ENCODE measurements at places on chromosomes 7 and 10.

DNA sequence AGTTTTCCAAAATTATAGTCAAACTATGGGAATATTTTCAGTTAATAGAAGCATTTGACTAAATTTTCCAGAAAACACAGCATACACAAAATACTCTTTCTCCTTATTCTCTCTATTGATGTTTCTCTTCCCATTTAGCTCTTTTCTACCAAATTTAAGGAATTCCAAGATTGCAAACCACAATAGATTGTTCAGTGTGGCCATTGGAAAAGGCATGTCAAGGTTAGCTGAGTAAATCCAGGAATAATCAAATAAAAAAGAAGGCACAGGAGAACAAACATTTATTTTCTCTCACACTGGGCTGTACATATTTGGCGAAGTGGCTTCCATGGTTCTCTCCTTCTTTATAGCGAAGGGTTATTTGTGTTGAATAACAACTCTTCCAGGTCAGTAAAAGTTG is 117.3 kb downstream of the THSD7A start:
- no peak for DNase-seq

DNA sequence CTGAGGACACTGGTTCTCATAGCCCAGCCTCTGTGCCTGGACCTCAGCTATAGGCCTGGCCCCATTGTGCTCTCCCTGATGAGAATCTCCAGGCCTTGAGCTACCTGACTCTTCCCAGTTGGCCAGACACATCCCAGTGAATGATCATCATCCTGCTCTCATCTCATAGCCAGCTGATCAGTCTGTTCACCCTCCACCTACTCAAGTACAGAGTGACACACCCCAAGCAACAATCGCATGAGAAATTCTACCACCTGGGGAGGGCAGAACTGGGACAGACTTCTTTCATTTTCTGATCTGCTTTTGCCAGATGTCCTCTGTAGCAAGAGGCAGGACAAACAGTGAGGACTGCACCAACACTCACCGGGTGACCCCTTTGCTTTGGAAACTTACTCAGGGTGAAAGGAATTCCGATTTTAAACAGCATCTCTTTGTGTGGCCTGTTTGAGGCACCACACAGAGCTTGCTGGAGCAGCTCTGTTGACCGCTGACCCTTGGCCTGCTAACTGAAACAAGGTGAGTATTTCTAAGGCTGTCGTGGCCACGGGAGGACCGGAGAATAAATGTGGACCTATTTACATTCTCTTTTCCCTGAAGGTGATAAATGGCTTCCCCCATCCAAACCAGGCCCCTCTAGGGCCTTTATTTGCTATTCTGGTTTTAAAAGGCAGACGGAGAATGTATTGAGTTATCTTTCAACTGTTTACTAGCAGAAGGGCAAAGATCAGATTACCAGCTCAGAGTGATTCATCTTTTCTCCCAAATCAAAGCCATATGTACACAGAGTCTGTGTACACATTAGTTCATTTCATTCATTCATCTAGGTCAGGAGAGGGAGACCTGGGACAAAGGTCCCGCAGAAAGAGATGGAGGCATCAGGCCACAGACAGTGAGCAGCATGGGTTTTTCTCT is 181.4 kb upstream of the TNS3 start:
- DNase-seq, result no peak

DNA sequence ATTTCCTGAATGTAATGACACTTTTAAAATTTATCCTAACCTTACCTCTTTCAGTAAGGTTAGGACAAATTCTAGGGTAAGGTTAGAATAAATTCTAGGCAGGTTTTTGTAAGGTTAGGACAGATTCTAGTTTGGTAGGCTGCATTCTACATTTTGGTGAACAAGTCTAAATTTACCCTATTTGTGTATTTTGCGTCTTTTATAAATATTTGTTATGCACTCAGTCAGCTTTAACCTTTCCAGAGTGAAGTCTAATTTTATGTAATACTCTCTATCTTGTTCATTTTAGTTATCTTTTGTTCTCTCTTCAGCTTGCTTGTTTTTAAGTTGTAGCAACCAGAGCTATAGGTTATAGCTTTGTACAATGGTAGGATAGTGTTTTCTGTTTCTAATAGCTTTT is 54.0 kb downstream of the GLCCI1 start:
- no peak for DNase-seq

- no peak for DNase-seq
Observed at GRCh38 chr10:118800920-118801319, 46.1 kb upstream of the CACUL1 start.

GRCh38 chr7:36889182-36889581 is 164.9 kb upstream of the AOAH start:
- DNase-seq, result no peak

- no peak for DNase-seq
Observed at GRCh38 chr10:30579574-30579973, 50.0 kb downstream of the LYZL2 start.

- DNase-seq, result no peak
Observed at GRCh38 chr7:44153948-44154335, 12.8 kb upstream of the MYL7 start.

DNA sequence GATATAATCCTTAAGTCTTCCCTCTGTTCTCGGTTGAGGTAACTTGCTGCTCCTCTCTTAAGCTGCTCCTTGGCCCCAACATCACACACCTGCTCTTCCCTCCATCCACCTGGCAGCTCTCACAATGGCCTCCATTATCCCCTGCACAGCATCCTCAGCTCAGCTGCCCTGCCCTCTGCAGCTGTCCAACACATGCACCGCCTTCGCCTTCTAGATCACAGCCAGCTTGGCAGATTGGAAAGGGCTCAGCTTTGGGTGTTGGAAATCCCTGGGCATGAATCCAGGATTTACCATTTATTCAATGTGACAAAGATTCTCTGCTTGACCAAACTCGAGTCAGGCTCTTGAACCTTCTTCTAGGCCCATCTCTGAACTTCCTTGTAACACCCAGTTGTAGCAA is 20.6 kb downstream of the RGR start:
- DNase-seq, result no peak

- no peak for DNase-seq
Observed at GRCh38 chr7:137462074-137462715, 118.7 kb upstream of the PTN start.

GRCh38 chr10:89304925-89305324 is 3.1 kb downstream of the IFIT2 start:
- no peak for DNase-seq

DNA sequence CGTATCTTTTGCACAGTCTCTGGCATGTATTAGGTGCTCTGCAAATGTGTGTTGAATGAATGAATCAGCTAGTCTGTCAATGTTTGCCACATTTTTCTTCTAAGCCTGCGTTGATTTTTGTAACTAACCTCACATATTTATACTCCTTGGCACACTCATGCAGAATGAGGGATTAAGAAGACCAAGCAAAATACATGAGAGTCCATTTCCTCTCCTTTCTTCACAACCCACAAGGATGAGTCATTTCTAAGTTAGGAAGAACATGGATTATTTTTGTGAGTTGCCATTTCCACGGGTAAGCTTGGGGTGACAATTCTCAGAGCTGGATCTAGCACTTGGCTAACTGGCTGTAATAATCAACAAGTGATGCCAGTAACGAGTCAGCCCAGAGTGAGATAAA is 158.8 kb downstream of the TWIST1 start:
- DNase-seq, result no peak

DNA sequence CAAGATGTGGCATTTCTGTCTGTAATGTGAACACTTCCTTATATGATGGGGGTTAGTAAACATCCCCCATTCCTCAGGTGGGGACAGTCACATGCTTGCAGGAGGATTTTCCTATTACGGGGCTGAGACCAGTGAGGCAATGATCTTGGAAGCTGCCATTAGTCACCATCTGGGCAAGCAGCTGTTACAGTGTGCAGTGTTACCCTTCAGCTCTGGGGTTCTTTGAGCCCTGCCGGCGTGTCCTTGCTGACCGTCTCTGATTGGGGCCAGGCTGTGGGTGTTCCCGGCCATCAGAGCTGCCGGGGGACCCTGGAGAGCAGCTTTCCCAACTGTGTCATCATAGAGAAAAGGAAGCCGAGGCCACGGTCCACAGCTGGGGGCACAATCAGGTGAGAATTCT is 126.8 kb upstream of the FAM20C start:
- DNase-seq, result no peak

DNA sequence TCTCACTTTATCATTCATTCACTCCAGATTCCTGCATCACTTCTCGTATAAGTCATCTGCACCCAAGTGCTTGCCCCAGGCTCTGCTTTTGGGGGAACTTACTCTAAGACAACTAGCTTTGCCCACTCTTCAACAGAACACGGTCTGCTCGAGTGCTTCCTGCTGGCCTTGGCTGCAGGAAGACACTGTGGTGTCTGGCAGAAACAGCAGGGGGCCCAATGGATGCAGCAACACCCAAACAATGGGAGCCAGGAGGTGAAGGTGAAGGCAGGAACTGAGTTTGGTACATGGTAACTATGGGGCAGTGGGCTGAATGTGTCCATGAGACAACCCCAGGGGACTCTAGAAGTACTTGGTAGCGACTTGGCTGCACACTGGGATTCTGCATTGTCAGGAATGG is 344.0 kb downstream of the REEP3 start:
- no peak for DNase-seq

- DNase-seq, result no peak
Observed at GRCh38 chr10:18797286-18797685, 138.1 kb downstream of the ARL5B start.

DNA sequence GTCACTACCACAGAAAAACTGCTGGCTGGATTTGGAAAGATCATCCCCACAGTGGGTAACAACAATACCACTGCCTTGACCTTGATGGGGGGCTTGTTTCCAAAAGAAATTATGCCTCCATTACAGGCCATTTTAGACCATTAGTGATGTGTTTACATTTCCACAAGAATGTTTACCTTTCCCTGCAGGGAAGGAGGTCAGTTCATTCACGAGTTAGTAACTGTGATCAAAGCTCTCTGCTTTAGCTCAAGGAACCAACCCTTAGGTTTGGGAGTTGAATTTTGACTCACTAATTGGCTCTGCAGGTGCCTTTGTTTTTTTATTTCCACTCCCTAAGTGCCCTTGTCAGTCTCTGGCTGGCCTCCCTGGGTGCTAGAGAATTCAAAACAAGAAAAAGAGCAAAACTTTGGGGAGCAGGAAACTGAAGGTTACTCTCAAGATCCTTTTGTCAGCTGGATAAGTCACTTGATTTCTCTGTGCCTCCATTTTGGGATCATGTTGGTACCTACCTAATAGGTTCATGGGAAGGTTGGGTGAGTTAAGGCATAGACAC is 41.1 kb upstream of the NUPR2 start:
- DNase-seq, result no peak

DNA sequence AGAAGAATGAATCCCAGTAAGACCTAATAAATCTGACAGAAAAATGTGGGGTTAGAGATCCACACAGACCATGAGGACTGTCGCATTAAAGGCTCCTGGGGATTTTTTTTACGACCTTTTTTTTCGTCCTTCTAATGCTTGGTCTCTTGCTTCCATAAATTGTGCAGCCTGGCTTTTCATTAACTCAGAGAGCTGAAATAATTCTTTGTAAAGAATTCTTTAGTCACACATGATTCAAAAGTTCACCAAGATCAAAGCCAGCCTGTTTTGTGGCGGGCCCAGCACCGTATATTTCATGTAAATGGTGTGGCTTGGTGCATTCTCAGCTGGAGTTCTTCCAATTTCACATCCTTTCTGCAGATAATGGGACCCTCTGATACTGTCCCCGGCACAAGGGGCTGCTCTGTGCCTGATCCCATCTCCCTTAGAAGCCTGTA is 206.6 kb upstream of the BMPER start:
- DNase-seq, result no peak

- DNase-seq, result no peak
Observed at GRCh38 chr10:62587011-62587410, 212.8 kb downstream of the ZNF365 start.

DNA sequence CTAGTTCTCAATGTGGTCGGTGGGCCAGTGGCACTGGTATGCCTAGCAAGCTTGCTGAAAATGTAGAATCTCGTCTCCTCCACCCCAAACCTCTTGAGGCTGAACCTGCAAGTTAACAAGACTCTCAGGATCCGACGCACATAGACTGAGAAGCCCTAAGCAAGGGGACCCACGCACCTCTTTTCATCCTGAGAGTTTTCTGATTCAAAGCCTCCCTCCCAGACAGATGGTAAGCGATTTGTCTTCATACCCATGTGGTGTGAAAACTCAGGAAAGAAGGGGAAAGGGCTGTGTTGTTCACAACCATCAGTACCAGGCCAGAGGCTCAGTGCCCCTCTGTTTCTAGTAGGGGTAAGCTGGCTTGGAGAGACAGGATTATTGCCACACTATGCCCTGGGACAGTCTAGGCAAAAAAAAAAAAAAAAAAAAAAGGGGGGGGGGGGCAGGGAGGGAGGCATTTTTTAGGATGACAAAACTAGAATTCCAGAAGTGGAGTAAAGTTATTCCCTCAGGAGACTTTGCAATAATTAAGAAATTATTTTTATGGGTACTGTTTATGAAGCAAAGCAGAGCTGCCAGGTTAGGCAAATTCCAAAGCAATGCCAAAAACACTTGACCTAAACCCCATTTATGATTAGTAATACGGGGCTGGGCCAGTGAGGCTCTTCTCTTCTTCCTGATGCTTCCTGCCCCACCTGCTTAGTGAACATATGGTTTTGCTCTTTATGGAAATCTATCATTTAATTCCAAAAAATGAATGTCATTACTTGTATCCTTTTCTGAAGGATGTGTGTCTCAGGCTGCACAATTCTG is 117.6 kb upstream of the PDLIM1 start:
- no peak for DNase-seq

GRCh38 chr7:84144480-84144879 is 50.1 kb downstream of the SEMA3A start:
- no peak for DNase-seq

DNA sequence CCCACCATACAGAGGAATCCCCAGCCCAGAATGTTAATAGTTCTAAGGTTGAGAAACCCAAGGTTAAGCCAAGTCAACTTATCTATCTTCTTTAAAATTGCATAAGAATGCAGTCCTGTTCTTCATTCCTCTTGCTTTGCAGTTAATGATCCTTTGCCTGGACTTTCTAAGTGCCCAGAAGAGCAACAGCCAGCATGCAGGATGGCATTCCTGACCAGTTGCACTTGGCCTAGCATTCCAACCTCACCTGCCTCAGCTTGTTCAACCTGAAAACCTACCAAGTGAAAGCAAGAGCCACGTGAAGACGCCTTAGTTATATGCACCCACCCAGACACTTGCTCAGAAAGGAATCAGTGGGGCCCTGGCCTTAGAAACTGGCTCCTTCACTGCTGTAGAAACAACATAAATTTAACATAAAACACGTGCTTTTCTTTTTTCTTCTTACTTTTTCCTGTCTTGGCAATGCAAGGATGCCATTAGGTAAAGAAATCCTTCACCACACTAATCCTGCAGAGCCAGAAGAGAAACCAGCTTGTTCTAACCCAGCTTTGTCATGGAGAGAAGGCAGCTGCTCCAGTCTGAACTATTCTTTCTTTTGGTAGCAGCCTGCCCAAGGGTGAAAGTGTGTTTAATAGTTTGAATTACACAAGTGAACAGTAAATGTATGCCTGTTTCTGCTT is 25.0 kb downstream of the EGFR start:
- DNase-seq, result no peak
